Hematopoietic multipotent progenitor cell treated with erythropoietin and hydrocortisone succinate and interleukin-3 and kit ligand, for 15 days (in vitro differentiated cells): ENCODE measurements at places on chromosomes 5 and 9.

- DNase-seq: no peak
Measured at GRCh38 chr5:14114615-14115251, 28.4 kb upstream of the TRIO start.

DNA sequence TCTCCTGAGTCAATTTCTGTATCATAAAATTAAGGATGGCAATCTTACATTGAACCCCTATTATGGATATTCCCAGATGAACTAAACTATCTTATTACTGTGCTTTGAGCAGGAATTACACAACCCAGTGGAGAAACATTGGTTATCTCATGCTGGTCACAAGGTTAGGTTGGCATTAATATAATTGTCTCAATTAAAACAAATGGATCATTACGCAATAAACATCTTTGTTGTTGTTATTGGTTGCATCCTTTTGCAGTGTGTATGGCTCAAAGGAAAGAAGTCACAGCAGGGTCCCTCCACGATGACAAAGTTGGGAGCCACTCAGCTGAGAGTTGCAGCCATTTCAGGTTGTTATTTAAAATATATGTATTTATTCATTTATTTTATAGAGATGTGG lies 297.0 kb upstream of the KLF4 start:
- DNase-seq: no peak

GRCh38 chr9:97395745-97396144 lies 16.2 kb upstream of the TDRD7 start:
- DNase-seq: no peak

DNA sequence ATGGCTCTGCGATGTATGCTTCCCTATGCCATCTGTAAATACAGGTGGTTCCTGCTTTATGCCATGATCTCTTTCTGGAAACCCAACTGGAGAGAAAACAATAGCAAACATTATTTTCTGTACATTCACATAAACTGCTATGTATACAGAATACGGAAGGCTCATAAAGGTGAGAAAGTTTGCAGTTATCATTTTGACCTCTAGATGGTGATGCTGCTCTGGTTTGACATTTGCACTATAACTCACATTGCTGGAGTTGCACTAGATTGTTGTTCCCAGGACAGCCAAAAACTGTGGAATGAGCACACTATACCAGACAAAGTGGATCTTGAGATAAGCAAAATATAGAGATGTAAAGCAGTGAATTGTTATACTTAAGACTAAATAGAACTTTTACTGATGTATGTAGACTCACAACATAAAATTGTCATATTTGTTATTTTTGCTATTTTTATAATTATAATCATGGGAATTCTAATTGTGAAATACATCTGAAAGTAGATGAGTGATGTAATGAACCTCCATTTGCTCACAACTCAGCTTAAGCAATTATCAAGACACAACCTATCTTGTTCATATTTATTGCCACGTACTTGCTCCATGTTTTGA lies 246.5 kb downstream of the PTPRD start:
- peak; percentile 3 for DNase-seq
